Stomach (tissue), 19 donors: ENCODE measurements at places on chromosomes 11 and 22. TPM values are rescaled to one million over a fixed set of nuclear protein-coding genes. Genes with fewer than 3 reads are reported as not detected.

DNA sequence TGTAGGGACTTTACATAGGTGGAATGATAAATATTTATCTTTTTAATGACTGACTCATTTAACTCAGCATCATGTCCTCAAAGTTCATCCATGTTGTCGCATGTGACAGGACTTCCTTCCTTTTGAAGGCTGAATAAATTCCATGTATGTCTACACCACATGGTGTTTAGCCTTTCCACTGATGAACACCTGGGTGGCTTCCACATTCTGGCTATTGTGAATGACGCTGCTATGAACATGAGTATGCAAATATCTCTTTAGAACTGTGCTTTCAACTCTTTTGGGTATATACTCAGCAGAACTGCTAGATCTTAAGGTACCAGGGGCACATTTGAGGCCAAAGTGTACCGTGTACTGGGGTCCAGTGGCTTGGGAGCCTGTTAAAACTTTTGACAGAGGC, 24.1 kb downstream of the LARGE1 start:
- H3K4me3 ChIP-seq: no peak overlapping the region
- H3K27ac ChIP-seq: no peak overlapping the region
- H3K36me3 ChIP-seq: no peaks in the 10 kb centered on the region

The OR5I1 gene
- not detected for total RNA-seq

- no peak overlapping the region for H3K27ac ChIP-seq
- no peak overlapping the region for H3K4me3 ChIP-seq
- no peaks in the 10 kb centered on the region for H3K27me3 ChIP-seq
- H3K36me3 ChIP-seq: peaks cover 16% of the 10 kb centered on the region
Observed at GRCh38 chr22:42174062-42174461, 43.5 kb upstream of the CYP2D6 start.

The SORL1 gene
- 19.2 TPM for total RNA-seq

DNA sequence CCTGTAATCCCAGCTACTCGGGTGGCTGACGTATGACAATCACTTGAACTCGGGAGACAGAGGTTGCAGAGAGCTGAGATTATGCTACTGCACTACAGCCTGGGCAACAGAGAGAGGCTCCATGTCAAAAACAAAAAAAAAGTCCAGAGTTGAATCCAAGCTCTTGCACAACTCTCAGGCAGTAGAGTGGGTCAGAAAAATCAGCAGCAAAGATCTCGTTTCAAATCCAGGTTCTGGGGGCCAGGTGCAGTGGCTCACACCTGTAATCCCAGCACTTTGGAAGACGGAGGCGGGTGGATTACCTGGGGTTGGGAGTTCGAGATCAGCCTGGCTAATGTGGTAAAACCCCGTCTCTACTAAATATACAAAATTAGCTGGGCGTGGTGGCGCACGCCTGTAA, 24.9 kb downstream of the CLPB start:
- H3K27ac ChIP-seq: no peak overlapping the region
- H3K27me3 ChIP-seq: no peaks in the 10 kb centered on the region
- no peak for DNase-seq
- H3K36me3 ChIP-seq: no peaks in the 10 kb centered on the region

DNA sequence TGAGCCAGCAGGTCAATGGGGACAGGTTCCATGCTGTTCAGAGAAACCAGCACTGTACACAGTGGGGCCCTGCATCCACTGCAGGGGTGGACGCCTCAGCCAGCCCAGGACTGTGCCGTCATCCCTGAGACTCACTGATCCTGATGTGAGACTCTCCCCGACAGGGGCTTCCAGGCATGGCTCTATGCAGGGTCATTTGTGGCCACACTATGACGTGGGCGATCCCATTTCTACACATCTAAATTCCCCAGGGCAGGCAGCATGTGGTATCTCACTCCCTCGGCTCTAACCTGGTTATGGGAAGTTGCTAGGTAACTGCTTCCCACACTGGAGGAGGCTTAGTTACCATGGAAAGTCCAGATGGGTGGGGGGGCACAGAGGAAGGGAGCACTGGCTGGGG, 14.2 kb upstream of the FAM83F start:
- no peaks in the 10 kb centered on the region for H3K36me3 ChIP-seq
- no peak for DNase-seq
- H3K4me1 ChIP-seq: no peaks in the 10 kb centered on the region
- H3K27me3 ChIP-seq: peaks cover 46% of the 10 kb centered on the region

DNA sequence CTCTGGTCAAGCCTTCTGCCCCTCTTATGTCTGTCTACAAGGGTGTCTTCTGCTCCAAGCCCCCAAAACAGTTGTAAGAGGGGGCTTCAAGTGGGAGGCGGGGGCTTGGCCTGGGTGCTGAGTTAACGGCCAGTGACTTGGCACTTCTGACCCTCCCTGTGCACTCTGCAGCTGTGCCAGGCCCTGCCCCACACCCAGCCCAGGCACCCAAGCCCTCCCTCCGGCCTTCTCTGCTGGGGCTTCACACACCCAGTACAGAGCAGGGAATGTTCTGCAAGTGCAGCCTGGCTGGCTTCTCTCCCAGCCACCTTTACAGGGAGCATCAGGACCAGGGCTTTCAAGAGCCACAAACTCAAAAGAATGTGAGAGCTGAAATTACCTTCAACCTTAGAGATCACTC, 3.8 kb downstream of the TMEM121B start:
- no peak overlapping the region for H3K27ac ChIP-seq
- peaks cover 4% of the 10 kb centered on the region for H3K27me3 ChIP-seq
- no peak overlapping the region for H3K4me3 ChIP-seq
- peaks cover 12% of the 10 kb centered on the region for H3K4me1 ChIP-seq
- H3K36me3 ChIP-seq: no peaks in the 10 kb centered on the region
- no peak for DNase-seq

- H3K27me3 ChIP-seq: no peaks in the 10 kb centered on the region
- H3K4me3 ChIP-seq: no peak overlapping the region
- peaks cover 98% of the 10 kb centered on the region for H3K4me1 ChIP-seq
- H3K27ac ChIP-seq: no peak overlapping the region
Observed at GRCh38 chr22:46587492-46588278, 32.5 kb upstream of the GRAMD4 start.

GRCh38 chr11:113994077-113994954, 19.4 kb downstream of the HTR3A start:
- H3K27ac ChIP-seq: no peak overlapping the region
- peak; percentile 36 for DNase-seq
- peaks cover 8% of the 10 kb centered on the region for H3K27me3 ChIP-seq
- no peaks in the 10 kb centered on the region for H3K36me3 ChIP-seq
- peaks cover 7% of the 10 kb centered on the region for H3K4me1 ChIP-seq
- no peak overlapping the region for H3K4me3 ChIP-seq

DNA sequence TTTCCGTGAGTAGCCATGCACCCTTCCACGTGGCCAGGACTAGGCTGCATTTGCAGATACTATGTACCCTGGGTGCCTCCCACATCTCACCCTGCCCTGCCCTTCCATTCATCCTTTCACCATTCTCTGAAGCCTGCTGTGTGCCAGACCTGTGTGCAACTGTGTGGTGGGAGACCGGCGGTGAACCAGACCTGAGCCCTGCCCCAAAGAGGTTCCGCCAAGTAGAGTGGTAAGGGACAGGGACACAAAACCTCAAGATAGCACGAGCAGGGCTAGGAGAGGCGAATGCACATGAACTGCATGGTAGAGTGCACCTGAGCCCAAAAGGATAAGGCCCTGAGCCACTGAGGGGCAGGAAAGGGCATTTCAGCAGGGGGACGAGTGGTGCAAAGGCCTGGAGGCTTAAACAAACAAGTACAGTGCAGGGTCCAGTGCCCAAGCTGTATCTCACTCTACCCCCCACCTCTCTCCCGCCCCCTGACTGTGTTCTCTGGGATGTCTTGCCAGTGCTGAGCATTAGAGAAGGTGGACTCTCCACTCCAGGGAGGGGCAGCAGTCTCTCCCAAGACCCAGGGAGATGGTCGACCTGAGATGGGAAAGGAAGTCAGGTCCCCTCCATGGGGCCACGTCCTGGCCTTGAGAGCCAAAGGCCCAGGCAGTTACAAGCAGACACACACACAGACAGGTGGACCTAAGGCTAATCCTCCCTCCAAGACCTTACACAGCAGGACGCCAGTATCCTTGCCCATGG, 14.1 kb upstream of the ARAP1 start:
- peak; percentile 24 for DNase-seq
- no peaks in the 10 kb centered on the region for H3K27me3 ChIP-seq
- peaks cover 57% of the 10 kb centered on the region for H3K4me1 ChIP-seq
